Activated T-cell treated with anti-CD3 and anti-CD28 coated beads, Interleukin-2, amount 50 U/mL, for 4 hours (primary cell): ENCODE measurements at places on chromosomes 12 and 14.
A peak's percentile ranks its signal among the peaks of the same experiment; 100 is the strongest.

DNA sequence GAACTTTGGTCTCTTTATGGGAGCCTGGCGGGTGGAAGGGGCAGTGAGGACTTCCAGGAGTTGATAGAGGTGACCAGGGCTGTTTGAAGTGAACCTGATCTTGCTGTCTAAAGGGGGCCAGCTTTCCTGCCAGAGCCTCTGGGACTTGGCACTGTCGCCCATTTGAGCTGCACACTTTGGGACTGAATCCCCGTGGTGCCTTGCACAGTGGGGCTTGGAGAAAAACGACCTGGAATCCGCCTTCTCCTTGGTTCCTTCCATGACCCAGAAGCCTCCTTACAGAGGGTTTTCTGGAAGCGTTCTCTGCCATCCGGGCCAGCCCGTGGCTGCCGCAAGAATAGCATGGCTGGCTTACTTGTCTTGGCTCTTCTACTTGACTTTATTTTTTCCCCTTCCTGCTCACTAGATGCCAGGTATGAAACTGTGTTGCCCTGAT lies 2.0 kb downstream of the RFLNA start:
- DNase-seq: no peak

DNA sequence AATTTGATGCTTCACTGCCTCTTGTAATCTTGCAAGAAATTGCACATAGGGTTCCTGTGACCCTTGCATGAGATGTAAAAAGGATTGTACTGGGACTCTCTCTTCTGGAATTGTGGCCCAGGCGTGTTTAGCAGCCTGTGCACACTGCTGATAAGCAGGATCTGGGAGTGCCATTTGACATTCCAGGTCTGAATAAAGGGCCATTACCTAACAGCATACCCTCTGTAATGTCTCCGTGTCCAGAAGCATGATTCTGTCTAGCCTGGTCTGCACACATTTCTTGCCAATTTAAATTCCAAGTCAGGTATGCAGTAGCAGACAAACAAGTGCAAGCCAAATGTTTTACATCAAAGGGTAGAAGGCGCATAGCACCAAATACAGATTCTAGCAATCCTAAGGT lies 18.1 kb upstream of the MAPKAPK5 start:
- no peak for DNase-seq

DNA sequence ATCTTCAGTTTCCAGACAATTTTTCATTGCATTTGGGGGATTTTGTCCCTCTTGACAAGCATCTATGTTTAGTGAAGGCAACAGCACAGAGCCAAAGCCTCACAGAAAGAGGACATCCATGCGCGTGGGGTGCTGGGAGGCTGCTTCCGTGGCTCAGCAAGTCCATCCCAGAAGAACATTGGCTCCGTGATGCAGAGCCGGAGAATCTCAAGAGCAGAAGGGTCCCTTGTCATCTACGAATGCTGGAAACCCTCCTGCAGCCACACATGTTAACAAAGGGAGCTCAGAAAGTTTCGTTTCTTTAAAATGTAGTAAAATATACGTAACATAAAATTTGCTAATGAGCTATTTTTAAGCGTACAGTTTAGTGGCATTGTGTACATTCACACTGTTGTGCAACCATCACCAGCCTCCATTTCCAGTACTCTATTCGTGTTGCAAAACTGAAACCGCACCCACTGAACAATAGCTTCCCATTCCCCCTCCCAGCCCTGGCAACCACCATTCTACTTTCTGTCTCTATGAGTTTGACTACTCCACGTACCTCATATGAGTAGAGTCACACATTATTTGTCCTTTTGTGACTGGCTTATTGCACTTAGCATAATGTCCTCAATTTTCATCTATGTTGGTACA lies 185.9 kb downstream of the TTC7B start:
- no peak for DNase-seq

DNA sequence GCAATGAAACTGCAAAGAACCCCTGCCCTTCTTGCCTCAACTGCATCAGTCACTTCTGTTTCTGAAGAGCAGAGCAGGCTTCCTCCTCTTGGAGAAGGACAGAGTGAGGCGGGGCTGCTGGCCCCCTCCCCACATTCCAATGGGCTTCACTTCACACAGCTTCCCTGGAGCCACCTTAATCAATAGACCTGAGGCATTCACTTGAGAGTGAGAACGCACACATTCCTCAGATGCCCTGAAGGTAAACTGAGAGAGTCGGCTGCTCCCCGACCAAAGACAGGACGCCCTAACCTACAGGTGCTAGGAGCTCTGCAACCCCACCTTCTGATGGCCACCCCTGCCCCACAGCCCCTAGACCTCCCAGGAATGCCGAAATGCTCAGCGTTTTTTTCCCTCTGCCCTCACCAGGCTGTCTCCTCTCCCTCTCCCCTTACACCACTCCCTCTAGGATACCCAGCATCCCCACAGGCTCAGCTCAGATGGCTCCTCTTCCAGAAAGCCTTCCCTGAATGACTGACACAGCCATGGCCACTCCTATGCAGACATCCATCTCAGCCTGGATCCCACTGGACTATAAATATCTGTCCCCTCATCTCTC lies 31.1 kb downstream of the SYNE3 start:
- no peak for DNase-seq

DNA sequence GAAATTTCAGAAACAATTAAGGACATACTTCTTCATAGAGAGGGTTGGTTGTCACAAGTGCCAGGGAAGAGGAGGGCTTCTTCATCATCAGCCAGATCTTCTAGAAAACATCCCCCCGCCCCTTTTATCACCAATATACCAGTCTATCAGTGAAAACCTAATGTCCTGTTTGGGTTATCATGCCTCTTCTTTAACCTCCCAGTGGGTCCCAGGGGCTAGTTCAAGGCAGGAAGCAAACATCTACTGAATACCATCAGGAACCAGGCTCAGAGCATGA lies 13.3 kb upstream of the KRT86 start:
- DNase-seq: no peak

DNA sequence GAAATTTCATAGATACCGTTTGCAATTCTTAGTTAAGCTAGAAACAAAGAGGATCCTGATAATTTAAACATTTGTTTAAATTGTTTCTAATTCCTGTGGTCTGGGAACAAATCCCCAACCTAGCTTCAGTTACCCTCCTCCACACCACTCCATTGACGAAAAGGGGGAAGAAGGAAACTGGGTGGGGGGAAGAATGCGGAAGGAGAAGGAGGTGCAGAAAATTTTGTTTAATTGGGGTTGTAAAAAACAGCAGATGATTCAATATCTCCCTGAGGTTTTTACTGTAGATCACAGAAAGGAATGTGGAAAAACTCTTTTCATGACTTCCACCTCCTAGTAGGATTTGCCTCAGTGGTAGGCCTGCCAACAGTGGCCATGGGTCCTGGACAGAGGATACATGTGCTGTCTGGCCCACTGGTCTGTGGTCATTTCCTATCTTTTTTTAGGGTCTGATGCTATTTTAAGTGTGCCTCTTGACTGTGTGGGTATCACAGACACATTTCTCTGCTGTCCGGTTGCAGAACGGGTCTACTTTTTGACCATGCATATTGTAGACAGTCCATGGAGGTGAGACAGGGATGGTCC lies 122.9 kb upstream of the PCED1B start:
- DNase-seq: no peak

- no peak for DNase-seq
Observed at GRCh38 chr12:78963439-78964227, 99.1 kb downstream of the SYT1 start.

DNA sequence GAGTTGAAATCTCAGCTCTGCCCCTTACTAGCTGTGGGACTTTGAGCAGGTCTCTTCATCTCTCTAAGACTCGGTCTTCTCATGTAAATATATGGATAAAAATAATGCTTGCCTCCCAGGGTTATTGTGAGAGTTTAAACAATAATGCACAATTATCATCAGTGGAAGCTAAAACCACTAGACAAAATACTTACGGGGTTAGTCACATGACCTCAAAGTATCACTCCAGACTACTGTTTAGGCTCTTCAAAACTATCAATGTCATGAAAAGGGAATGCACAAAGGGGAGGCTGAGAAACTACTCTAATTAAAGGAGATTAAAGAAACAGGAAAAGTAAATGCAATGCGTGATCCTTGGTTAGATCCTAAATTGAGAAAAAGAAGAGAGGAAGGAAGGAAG lies 24.5 kb upstream of the TSPAN11 start:
- DNase-seq: no peak

DNA sequence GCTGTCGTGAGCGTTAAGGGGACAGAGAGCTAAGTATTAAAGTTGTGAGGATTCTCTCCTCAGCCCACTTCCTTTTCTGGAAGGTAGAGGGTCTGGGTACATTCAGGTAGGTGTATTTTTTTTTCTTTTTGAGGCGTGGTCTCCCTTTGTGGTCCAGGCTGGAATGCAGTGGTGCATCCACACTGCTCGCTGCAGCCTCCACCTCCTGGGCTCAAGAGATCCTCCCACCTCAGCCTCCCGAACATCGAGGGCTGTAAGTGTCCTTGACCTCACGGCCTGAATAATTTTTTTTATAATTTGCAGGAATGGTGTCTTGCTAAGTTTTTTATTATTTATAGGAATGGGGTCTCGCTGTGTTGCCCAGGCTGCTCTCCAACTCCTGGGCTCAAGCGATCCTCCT lies 1.4 kb downstream of the PUS1 start:
- no peak for DNase-seq

- no peak for DNase-seq
Observed at GRCh38 chr12:131883521-131883900, 10.9 kb upstream of the ULK1 start.

- DNase-seq: no peak
Observed at GRCh38 chr12:108722992-108723766, 8.1 kb downstream of the CORO1C start.

- no peak for DNase-seq
Observed at GRCh38 chr12:93796729-93797128, 119.6 kb downstream of the CRADD start.

GRCh38 chr12:120849765-120850164 lies 54.4 kb downstream of the SPPL3 start:
- DNase-seq: no peak

DNA sequence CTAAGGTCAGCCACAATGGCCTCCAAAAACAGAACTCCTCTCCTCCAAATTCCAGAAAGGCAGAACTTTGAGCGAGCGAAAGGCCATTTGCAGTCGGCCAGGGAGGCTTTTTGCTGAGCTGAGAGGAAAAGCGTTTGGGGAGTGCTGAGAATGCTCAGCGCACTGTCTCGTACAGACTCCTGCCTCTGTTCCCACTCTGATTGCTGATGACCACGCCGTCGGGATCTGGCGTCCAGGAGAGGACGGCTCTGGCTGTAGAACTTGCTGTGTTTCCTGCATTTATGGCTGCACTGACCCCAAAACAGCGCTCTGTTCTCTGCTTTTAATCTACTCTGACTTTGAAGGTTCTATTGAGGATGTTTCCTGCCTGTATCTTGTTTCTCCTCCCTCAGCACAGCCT lies 82.4 kb upstream of the WSCD2 start:
- DNase-seq: no peak

GRCh38 chr14:104147346-104148125 lies 9.1 kb downstream of the KIF26A start:
- no peak for DNase-seq

DNA sequence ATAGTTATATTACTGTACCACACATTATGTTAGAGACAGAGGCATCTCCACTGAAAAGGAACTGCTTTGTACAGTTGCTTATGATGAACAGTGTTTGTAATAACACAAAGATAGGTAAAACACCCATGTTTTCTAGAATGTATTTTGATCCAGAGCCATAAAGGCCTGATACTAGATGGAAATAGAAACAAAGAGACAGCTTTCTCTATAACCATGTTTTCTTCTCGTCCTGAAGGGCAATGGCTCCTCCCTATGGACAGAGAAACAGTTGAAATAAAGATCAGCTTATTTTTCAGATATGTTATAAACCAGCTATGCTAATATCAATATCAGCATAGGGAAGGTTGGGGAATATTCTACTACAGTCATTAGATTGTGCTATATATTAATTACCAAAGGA lies 109.2 kb downstream of the ATXN7L3B start:
- DNase-seq: no peak

GRCh38 chr14:88753873-88754272 lies 38.9 kb downstream of the EML5 start:
- DNase-seq: no peak

DNA sequence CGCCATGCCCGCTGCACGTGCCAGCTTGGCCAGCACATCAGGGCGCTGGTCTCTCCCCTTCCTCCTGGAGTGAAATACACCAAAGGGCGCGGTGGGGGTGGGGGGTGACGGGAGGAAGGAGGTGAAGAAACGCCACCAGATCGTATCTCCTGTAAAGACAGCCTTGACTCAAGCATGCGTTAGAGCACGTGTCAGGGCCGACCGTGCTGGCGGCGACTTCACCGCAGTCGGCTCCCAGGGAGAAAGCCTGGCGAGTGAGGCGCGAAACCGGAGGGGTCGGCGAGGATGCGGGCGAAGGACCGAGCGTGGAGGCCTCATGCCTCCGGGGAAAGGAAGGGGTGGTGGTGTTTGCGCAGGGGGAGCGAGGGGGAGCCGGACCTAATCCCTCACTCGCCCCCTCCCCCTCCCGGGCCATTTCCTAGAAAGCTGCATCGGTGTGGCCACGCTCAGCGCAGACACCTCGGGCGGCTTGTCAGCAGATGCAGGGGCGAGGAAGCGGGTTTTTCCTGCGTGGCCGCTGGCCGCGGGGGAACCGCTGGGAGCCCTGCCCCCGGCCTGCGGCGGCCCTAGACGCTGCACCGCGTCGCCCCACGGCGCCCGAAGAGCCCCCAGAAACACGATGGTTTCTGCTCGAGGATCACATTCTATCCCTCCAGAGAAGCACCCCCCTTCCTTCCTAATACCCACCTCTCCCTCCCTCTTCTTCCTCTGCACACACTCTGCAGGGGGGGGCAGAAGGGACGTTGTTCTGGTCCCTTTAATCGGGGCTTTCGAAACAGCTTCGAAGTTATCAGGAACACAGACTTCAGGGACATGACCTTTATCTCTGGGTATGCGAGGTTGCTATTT lies 914 bp upstream of the CCND2 start:
- DNase-seq: peak; percentile 62

DNA sequence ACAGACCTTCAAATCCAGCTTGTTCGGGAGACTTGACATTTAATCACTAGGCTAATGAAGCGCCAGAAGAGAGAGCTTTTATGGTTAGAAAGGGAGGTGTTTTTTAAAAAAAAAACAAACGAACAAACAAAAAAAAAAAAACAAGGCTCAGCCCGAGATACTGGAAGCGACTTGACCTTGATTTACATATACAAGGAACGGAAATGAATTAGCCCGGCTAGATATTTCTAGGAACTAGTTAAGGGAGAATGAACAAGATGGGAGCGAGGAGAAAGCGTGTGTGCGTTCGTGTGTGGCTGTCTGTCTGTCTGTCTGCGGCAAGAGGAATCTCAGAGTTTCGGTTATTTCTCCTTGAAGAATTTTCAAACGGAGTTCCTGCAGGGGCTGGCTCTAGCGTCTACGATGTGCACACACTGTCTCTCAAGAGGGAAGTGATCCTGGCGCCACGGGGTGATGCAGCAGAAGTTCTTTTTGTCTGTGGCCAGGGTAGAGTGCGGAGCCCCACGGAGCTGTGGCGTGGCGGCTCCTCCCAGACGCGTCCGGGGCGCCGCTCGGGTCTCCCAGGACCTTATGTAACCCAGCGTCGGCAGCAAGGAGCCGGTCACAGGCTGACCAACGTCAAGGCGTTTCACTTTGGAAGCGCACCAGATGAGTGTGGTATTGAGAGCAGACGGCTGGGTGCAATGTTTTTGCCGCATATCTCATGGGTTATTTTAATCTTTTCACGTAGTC lies 18.8 kb downstream of the SOCS2 start:
- DNase-seq: peak; percentile 10

GRCh38 chr12:1651946-1652345 lies 22.9 kb downstream of the WNT5B start:
- DNase-seq: no peak

- DNase-seq: no peak
Observed at GRCh38 chr12:68233498-68233897, 7.9 kb upstream of the IL26 start.

- DNase-seq: no peak
Observed at GRCh38 chr12:95205685-95206084, 11.6 kb downstream of the FGD6 start.

- no peak for DNase-seq
Observed at GRCh38 chr12:87266305-87266704, 762.9 kb downstream of the C12orf50 start.
